ENCODE measurements at places on chromosomes 12 and 14. TPM values are rescaled to one million over a fixed set of nuclear protein-coding genes. Genes with fewer than 3 reads are reported as not detected.
A peak's percentile ranks its signal among the peaks of the same experiment; 100 is the strongest.

GRCh38 chr14:65585216-65585615 is 172.7 kb downstream of the FUT8 start:
- no peak for DNase-seq

DNA sequence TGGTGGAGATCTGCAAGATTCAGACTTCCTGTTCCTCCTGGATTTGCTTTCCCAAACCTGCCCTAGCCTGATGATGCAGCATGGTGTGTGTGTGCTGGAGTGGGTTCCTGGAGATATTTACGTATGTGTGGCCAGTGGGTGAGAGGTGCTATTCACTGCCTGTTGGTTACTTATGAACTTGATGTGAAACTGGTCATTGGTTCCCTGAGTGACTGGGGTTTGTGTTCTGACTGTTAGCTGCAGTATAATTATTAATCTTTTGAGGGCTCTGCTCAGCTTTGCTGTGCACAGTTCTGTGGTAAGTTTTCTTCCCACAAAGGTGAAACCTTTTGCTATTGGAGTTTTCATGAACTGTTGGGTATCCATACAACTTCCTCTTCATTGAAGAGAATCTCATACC is 541.8 kb upstream of the FBXO33 start:
- peak; percentile 72 for DNase-seq

DNA sequence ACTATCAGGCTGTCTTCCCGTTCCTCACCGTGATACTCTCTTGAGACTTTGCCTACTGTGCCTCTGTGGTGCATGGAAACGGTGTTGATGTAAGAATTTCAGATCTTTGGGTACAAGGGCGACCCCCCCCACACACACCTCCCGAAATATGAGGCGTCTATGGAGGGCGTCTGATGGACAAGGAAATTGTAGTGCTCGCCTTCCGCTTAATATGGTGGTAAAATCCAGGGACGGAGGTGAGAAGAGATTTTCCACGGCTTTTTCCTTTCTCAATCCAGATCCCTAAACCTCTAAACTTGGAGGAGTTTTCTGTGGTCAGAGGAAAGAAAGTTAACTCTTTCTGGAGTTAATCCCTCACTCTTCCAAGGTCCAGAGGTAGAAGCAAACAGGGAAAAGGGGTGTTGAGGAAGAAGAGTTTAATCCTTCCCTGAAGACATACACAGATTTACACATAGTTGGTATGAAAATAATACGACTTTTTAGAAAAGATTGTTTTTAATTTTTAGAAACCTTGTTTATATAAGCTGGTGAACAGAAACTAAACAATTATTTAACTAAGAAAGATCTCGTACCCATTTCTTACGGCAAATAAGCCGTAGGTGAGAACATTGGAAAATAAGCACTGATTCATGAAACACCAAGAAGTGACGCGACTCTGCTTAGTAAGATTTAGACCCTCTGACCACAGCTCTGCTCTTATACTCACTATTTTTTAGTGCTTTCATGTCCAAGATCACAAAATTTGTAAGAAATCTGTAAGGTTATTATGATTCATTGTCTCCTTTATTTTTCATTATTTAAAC is 23.1 kb upstream of the RNASE12 start:
- no peak for DNase-seq

KRT83 gene
- not detected for total RNA-seq

TMCC3 gene
- 0.10 TPM for total RNA-seq
